Smooth muscle cell of bladder (primary cell): ENCODE measurements at places on chromosomes 12 and 14. TPM values are rescaled to one million over a fixed set of nuclear protein-coding genes. Genes with fewer than 3 reads are reported as not detected.

The OR6J1 gene
- not detected in 2 replicates for total RNA-seq

The KCNMB4 gene
- total RNA-seq: 0.14 and 1.8 TPM in 2 replicates

The SIX4 gene
- total RNA-seq: 7.7 and 7.8 TPM in 2 replicates

The CLEC12A gene
- not detected in 2 replicates for total RNA-seq

The CAPZA3 gene
- 0.14 TPM in 1 of 2 replicates, not detected in the other for total RNA-seq

The OVCH1 gene
- total RNA-seq: 0.09 and 0.14 TPM in 2 replicates

The TAC3 gene
- total RNA-seq: not detected in 2 replicates

The IFI27 gene
- 14.3 and 16.4 TPM in 2 replicates for total RNA-seq

The GPRC5D gene
- not detected in 2 replicates for total RNA-seq

The MDGA2 gene
- total RNA-seq: under 0.01 TPM in 2 replicates

The CLEC4A gene
- 0.28 and 0.65 TPM in 2 replicates for total RNA-seq

The KIF5A gene
- total RNA-seq: 0.09 and 0.14 TPM in 2 replicates

The KRT2 gene
- not detected in 2 replicates for total RNA-seq

The PPP1R36 gene
- total RNA-seq: 0.85 and 1.1 TPM in 2 replicates

The HNF1A gene
- total RNA-seq: 0.09 TPM in 1 of 2 replicates, not detected in the other

The BMP4 gene
- total RNA-seq: 11.5 and 30.2 TPM in 2 replicates

The OR6C70 gene
- not detected in 2 replicates for total RNA-seq

The ZNF26 gene
- 8.2 and 11.1 TPM in 2 replicates for total RNA-seq
